Breast epithelium (tissue), 4 donors: ENCODE measurements at places on chromosomes 4 and X. TPM values are rescaled to one million over a fixed set of nuclear protein-coding genes. Genes with fewer than 3 reads are reported as not detected.

GRCh38 chrX:22975786-22976185 lies 24.0 kb upstream of the DDX53 start:
- no peak overlapping the region for H3K4me3 ChIP-seq
- H3K27ac ChIP-seq, result no peak overlapping the region
- H3K36me3 ChIP-seq, result no peaks in the 10 kb centered on the region
- peaks cover 2% of the 10 kb centered on the region for H3K27me3 ChIP-seq

DNA sequence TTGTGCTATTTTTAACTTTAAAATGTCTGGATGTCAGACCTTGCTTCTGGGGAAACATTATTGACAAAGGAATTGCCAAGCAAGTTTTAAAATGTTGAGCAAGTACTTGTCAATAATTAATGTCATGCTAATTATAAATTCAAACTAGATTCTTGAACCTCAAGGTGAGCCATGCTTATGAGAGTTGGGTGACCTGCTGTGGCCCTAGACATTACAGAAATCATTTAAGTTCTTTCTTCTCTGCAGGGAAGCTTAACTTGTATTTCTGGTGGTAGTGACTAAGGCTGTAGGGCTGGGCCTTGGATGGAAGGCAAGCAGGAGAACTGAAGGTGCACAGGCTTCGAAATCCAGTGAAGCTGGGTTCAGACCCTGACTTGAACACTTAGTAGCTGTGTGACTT lies 14.8 kb upstream of the UCHL1 start:
- H3K36me3 ChIP-seq, result no peaks in the 10 kb centered on the region
- H3K4me3 ChIP-seq, result no peak overlapping the region
- no peaks in the 10 kb centered on the region for H3K27me3 ChIP-seq

GRCh38 chr4:17093481-17093880 lies 195.0 kb upstream of the LDB2 start:
- no peaks in the 10 kb centered on the region for H3K4me1 ChIP-seq
- no peak overlapping the region for H3K27ac ChIP-seq
- no peak overlapping the region for H3K4me3 ChIP-seq
- H3K27me3 ChIP-seq, result no peaks in the 10 kb centered on the region
- no peak for DNase-seq

DNA sequence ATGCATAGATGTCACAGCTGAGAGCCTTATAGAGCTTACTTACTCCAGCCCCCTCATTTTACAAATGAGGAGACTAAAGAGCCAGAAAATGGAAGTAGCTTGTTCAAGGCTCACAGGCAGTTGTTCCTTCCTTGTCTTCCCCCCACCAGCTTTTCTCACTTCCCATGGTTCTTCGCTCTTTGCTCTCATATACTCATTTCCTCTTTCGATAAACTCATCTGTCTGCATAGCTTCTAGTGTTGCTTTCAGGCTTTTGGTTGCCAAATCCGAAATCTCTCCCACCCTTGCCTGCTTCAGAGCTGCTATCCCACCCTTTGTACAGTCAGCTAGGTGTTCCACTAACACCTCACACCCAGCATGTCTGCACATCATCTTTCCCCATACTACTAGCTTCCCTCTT lies 25.0 kb upstream of the GJB1 start:
- no peaks in the 10 kb centered on the region for H3K27me3 ChIP-seq
- H3K4me3 ChIP-seq, result peak overlapping the region; percentile 13
- H3K36me3 ChIP-seq, result no peaks in the 10 kb centered on the region
- no peak overlapping the region for H3K27ac ChIP-seq

CLDN22 gene
- not detected for total RNA-seq

NIPAL1 gene
- 2.0 TPM for total RNA-seq

ANKRD50 gene
- total RNA-seq, result 35.0 TPM
